Right lobe of liver (tissue), 6 donors: ENCODE measurements at places on chromosomes 7 and 10. TPM values are rescaled to one million over a fixed set of nuclear protein-coding genes. Genes with fewer than 3 reads are reported as not detected.

The SCRN1 gene
- total RNA-seq = 1.3 TPM

The DPYSL4 gene
- total RNA-seq = not detected

The DCLRE1C gene
- 2.6 TPM for total RNA-seq

The TEX36 gene
- total RNA-seq = not detected

The HECW1 gene
- 0.87 TPM for total RNA-seq

The UCN3 gene
- not detected for total RNA-seq

The PRR15 gene
- total RNA-seq = not detected

The TCAF2 gene
- total RNA-seq = 3.0 TPM

The NOLC1 gene
- 23.7 TPM for total RNA-seq

The KCP gene
- 0.11 TPM for total RNA-seq

The EFCAB10 gene
- total RNA-seq = not detected

The HMX3 gene
- not detected for total RNA-seq

The CPEB3 gene
- total RNA-seq = 5.7 TPM

The ADCY1 gene
- 8.0 TPM for total RNA-seq

The UBE3C gene
- 29.7 TPM for total RNA-seq

The WDFY4 gene
- total RNA-seq = 4.1 TPM

The CALCR gene
- not detected for total RNA-seq

The ABCB4 gene
- 176 TPM for total RNA-seq

The IFIT3 gene
- 11.2 TPM for total RNA-seq

The WDR86 gene
- 0.63 TPM for total RNA-seq

The NPFFR1 gene
- total RNA-seq = not detected

The PRLHR gene
- total RNA-seq = not detected

The FUOM gene
- total RNA-seq = 94.1 TPM

The ERV3-1 gene
- total RNA-seq = 4.6 TPM
